Pancreas (tissue), 10 donors: ENCODE measurements at places on chromosomes 12 and 14. TPM values are rescaled to one million over a fixed set of nuclear protein-coding genes. Genes with fewer than 3 reads are reported as not detected.
A peak's percentile ranks its signal among the peaks of the same experiment; 100 is the strongest.

The SLC4A8 gene
- 1.4 TPM for polyA plus RNA-seq

DNA sequence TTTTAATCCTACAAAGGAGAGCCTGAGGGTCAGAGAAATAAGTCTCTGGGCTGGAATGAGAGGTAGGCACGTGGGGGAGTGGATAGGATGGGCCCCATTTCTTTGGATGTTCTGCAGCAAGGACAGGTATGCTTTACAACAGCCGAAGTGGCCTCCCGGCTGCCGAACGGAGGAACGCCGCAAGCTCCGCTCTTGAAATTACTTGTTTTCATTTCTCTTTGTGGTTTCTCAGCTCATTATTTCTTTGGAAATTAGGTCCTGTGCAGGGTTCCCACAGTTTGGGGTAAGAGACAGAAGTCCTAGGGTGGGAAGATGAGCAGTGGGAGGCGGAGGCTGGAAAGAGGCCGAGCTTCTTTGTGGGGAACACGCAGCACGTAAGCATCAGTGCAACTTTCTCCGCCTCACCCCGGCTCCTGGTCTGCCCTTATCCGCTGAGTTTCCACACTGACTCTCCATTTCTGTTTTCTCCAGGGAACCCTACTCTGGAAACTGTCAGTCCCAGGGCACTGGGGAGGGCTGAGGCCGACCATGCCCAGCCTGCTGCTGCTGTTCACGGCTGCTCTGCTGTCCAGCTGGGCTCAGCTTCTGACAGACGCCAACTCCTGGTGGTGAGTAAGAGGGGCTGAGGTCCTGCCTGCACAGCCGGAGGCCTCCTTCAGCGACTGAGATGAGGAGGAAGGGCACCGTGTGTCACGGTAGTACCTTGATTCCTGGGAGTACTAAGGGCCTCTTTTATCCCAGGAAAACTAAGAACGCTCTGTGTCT is 2.0 kb downstream of the WNT5B start:
- no peaks in the 10 kb centered on the region for H3K36me3 ChIP-seq
- no peaks in the 10 kb centered on the region for H3K4me1 ChIP-seq
- H3K27me3 ChIP-seq, result no peaks in the 10 kb centered on the region
- no peak overlapping the region for H3K27ac ChIP-seq
- no peak for DNase-seq
- no peak overlapping the region for H3K4me3 ChIP-seq

The ASIC1 gene
- 1.0 TPM for polyA plus RNA-seq

DNA sequence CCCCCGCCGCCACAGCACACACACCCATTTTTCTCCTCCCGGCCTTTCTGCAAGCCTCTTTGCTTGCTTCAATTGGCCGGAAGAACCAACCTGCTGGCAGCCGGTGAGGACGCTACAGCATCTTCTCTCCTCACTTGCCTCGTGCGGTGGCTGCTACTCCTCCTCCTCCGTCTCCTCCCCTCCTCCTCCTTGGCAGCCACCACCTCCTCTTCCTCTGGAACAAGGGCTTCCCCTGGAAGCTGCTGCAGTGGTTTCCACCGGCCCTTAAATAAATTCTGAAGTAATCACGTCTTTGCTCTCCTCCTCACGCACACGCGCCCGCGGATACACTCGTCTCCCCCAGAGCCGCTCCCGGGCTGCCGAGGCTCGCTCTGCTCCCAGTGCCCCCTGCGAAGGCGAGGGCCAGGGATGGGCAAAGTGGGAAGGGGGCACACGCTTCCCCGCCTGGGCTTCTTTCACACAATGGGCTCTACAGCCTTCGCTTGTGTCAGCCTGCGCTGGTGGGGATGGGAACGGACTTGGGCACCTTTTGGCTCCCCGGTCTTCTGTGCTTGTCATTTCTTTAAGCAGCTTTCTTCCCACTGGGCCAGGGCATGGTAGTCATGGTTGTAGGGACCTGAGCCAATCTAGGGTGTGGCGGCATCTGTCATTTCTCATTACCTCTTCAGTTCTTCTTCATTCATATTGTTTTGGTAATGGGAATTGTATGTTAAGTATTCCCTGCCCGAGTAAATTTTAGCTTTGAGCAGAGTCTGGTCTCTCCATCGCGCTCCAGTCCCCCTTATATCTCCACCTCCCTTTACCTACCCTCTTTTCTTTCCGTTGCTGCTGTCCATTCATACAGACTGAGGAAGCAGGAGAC is at the start of gene PPFIA2:
TSS of gene PPFIA2 (minus strand) at position 161 of the 862 bp plus-strand sequence.
- H3K4me1 ChIP-seq, result no peaks in the 10 kb centered on the region
- no peaks in the 10 kb centered on the region for H3K27me3 ChIP-seq
- no peaks in the 10 kb centered on the region for H3K36me3 ChIP-seq
- H3K4me3 ChIP-seq, result peak within 1 kb of the TSS; percentile 19

- no peaks in the 10 kb centered on the region for H3K27me3 ChIP-seq
- H3K36me3 ChIP-seq, result no peaks in the 10 kb centered on the region
- no peak overlapping the region for H3K4me3 ChIP-seq
- H3K4me1 ChIP-seq, result no peaks in the 10 kb centered on the region
- no peak overlapping the region for H3K27ac ChIP-seq
- DNase-seq, result no peak
Observed at GRCh38 chr12:44476683-44477082, 399.4 kb downstream of the NELL2 start.
